ENCODE measurements at places on chromosomes 3 and 15. TPM values are rescaled to one million over a fixed set of nuclear protein-coding genes. Genes with fewer than 3 reads are reported as not detected.

Gene PROS1
- polyA plus RNA-seq: 17.9 TPM

- DNase-seq: no peak
These were observed 27.6 kb downstream of the POPDC2 start for GRCh38 chr3:119632829-119633228.

GRCh38 chr3:27752926-27753325 lies 30.8 kb upstream of the EOMES start:
- no peak for DNase-seq

GRCh38 chr3:139124197-139124596 lies 79.5 kb upstream of the PRR23C start:
- no peak for DNase-seq

- DNase-seq: no peak
These were observed 954 bp downstream of the SV2B start for GRCh38 chr15:91100814-91101607.

DNA sequence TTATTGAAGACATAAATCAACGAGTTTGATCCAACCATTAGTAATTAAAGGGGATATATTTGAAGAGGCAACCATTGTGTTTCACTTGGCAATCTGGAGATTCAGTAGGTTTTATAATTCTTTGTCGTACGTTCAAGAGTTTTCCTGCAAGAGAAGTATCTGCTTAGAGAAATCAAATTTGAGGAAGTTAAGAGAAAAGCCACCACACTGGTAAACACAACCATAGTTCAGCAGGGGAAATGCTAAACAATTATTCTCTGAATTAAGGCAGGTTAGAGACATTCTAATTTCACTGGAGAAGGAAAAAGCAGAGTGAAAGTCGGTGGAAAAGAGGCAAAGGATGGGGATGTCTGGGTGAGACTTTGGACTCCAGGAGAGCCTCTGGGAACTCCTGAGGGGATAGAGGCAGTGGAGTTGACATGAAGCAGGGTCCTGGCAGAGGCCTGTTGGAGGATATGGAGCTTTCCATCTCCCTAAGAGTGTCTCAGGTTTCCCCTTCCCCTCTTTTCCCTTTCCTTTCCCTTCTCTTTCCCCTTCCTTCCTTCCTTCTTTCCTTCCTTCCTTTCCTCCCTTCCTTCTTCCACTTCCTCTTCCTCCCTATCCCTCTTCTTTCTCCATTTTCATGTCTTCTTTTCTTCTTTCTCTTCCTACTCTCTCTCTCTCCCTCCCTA lies 26.5 kb downstream of the SPINK8 start:
- DNase-seq: no peak

All from spinal cord (tissue), 10 donors.